ENCODE measurements at places on chromosomes 6 and 20.

GRCh38 chr6:34343806-34344205 lies 48.7 kb downstream of the NUDT3 start:
- DNase-seq: no peak

- DNase-seq: no peak
These were observed 100.8 kb downstream of the SULF2 start for GRCh38 chr20:47684306-47685080.

GRCh38 chr20:19993958-19994669 lies 23.0 kb upstream of the NAA20 start:
- DNase-seq: no peak

GRCh38 chr6:129331450-129332138 lies 378.4 kb downstream of the ARHGAP18 start:
- no peak for DNase-seq

DNA sequence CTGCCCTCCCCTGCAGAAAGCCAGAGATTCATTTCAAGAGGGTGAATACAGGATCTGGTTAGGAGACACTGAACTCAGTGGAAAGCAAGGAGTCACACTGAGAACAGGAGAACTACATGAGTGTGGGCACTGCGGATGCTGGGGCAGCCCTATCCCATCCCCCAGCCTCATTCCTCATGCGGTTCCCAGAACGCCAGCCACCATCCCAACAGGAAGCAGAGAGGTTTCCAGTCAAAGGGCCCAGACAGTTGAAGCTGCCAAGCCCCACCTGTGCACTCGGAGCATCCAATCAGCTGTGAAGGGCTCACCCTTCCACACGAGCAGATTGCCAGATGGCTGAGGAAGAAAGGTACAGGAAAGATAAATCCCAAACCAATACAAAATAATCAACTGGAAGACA lies 50.7 kb upstream of the PRND start:
- DNase-seq: no peak

- DNase-seq: no peak
These were observed 291.1 kb downstream of the ADGRG6 start for GRCh38 chr6:142592876-142593275.

DNA sequence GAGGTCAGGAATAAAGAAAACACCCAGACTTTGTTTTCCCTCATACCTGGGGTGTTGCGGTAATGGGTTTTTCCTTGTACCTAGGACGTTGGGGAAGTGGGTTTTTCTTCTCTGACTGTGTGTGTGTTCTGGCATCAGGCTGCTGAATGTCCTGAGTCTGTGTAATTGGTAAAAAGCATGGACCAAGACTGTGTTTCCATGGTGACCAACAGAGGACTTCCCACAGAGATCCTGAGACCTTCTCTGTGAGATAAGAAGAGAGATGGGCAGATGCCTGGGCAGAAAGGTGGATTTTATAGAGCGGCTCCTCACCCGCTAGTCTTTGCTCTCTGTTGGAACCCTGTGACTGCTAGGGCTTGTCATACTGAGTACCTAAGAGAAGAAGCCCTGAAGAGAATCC lies 135.4 kb upstream of the GGTLC1 start:
- no peak for DNase-seq

DNA sequence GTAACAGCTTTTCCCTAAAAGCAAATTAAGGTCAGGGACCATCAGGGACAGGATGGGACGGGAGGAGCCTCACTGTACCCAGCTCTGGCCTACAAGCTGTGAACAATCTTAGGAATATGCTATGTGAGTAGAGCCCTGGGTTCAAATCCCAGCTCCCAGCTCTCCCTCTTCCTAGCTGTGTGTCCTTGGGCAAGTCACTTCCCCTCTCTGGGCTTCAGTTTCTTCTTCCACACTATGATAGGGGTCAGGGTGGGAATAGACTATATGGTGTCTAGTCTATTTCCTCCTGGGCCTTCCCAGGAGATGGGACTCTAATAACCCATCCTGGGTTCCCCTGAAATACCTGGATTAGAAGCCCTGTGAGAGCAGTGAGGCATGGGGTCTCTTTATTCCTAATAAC lies 41.6 kb downstream of the CPNE5 start:
- DNase-seq: no peak

GRCh38 chr20:33555755-33556154 lies 65.9 kb downstream of the CBFA2T2 start:
- DNase-seq: no peak

DNA sequence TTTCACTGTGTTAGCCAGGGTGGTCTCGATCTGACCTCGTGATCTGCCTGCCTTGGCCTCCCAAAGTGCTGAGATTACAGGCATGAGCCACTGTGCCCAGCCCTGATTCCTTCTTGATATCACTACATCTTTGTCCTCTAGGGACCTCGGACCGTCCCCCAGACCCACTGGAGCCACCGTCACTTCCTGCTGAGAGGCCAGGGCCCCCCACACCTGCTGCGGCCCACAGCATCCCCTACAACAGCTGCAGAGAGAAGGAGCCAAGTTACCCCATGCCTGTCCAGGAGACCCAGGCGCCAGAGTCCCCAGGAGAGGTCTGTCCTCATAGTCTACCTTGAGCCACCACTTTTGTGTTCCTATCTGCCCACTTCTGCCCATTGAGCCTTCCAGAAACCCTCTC lies 14.6 kb downstream of the MAVS start:
- no peak for DNase-seq

- DNase-seq: no peak
These were observed 86.0 kb downstream of the PTCHD4 start for GRCh38 chr6:48024956-48025355.

GRCh38 chr6:157717340-157717748 lies 105.7 kb upstream of the SNX9 start:
- no peak for DNase-seq

DNA sequence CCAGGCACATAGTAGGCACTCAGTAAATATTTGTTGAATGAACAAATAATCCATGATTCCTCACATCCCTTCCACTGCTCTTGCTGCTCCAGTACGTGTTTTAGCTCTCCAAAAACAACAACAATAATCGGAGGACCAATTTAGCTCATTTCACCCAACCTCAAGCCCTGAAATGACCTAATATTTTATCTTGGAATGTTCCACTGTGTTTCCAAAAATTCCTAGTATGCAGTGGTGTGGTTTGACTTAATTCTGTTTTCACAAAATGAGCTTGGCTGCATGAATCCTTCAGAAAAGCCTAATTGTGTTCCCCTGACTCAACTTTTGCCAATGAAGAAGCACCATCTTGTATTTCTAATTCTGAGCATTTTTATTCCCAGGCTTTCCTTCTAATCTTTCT lies 168.0 kb upstream of the PHACTR1 start:
- no peak for DNase-seq

- no peak for DNase-seq
These were observed 54.0 kb upstream of the PLN start for GRCh38 chr6:118494091-118494490.

GRCh38 chr6:76481101-76481500 lies 408.6 kb upstream of the IMPG1 start:
- no peak for DNase-seq

GRCh38 chr6:107144666-107145065 lies 29.4 kb upstream of the BEND3 start:
- no peak for DNase-seq

- no peak for DNase-seq
These were observed 161.1 kb downstream of the SYCP2 start for GRCh38 chr20:59772373-59772705.

- DNase-seq: no peak
These were observed 554.0 kb upstream of the NOX3 start for GRCh38 chr6:156009656-156010055.

GRCh38 chr6:112396221-112396620 lies 49.1 kb downstream of the RFPL4B start:
- DNase-seq: no peak

DNA sequence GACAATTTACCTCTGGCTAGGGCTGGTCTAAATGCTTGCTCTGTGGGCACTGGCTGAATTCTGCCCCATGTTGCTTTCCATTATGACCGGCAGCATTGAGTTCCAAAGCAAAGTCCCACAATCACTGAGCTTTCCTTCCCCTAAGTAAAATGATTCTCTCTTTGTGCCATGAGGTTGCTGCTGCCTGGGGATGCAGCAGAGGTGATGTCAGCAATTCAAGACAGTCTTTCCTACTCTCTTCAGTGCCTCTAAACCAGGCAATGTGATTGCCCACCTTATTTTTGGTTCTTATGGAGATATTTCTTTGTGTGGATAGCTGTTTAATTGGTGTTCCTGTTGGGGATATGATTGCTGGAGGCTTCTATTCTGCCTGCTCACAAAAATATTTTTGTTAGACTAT lies 1043.9 kb upstream of the EPHA7 start:
- no peak for DNase-seq

DNA sequence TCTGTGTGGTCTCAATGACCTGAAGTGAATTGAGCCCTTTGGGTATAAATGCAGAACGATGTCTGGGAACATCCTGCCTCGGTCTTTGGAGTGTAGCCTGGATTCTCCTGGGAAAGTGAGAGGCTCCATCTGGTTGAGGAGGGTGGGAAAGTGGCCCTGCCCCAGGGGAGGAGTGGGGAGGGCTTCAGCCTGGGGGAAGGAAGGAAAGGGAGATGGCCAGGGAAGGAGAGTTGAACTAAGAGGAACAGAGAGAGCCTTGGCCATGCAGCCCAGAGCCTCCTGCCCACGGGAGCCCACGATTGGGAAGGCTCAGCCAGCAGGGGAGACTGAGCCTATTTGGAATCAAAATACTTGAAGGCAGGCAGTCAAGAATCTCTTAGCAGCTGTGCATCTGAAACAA lies 2.3 kb upstream of the EPB41L1 start:
- no peak for DNase-seq

DNA sequence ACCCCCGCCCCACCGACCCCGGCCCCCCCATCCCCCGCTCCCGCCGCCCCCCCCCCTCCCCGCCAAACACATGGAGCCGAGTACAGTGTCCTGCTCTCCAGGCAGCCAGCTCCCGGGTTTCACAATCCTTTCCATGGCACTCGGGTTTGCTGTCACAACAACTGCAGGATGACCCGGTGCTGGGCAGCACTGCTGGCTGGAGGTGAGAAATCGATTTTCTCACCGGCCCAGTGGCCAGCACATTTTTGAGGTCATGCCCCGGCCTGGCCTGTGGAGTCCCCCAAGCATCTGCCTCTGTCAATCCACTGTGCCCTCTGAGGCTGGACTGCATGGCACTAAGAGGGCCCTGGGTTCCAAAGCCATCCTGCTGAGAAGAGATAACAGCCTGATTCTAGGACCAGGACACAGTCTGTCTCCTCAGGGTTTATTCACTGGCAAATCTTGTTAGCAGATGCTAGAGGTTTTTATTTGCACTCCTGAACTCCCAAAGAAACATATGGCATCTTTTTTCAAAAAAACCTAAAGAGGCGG lies 129.5 kb downstream of the NFATC2 start:
- DNase-seq: no peak
